A673 (cell line): ENCODE measurements at places on chromosomes 5 and 9.

GRCh38 chr5:32687499-32687831 lies 23.7 kb upstream of the NPR3 start:
- peak; percentile 32 for DNase-seq

GRCh38 chr5:41820150-41820549 lies 50.1 kb downstream of the OXCT1 start:
- DNase-seq, result no peak

DNA sequence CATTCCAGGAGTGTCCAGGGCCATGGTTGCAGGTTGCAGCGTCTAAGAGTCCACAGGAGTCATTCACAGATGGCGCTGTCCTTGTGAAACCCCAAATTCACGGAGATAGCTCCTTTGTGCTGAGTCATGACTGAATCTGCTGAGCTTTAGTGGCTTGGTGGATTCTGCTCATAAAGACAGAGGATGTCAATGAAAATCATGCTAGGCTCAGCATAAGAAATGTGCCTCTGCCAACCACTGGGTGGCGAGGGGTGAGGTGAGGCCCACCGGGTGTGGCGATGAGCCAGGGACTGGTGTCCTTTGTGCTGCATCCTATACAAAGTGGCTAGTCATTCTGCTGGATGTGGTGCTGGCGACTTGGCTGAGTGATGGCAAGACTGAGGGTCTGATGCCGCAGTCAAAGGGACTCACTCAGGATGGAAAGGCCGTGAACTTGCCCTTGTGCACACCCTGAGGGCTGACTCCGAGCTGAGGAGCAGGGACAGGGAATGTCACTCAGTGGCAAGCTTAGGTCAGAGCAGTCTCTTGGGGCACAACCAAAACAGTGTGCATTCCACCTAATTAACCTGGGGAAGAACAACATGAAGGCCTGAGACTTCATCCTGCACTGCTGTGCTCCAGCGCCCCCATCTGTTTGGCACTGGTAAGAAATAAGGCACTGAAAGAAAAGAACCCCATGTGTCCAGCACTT lies 71.5 kb downstream of the DAP start:
- DNase-seq, result peak; percentile 77

DNA sequence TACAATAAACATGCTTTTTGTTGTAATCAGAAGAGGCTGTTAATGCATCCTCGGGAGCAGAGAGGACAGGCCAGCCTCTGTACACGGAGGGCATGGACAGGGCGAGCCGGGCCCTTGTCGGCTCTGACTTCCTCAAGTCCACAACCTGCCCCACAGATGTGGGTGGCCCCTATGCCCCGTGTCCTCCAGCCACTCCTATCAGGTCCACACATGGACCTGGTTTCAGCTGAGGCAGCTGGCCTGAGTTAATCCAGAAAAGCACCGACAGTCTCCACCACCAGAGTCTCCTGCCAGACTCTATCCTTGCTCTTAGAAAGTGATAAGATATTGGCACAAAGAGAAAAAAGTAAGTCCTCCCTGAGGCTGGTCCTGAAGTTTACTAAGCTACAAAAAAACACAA lies 52.4 kb upstream of the PHYKPL start:
- DNase-seq, result no peak

DNA sequence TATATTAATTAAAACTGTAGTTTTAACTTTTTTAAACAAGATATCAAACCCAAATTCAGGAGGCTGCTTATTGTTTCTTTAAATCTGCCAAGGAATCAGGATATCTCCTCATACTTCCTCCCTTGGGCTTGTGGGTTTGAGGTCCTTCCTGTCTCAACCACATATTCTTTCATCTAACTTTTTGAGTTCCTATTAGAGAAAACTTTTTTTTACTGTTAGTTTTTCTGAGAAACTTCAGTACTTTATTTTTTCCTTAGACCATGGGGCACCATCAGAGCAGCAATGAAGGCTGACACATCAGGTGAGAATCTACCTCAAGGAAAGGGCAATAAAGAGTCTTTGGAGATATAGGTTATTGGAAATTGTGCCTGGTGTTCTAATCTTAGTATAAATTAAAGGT lies 56.7 kb downstream of the TSSK1B start:
- no peak for DNase-seq

- DNase-seq, result no peak
Observed at GRCh38 chr5:133086366-133086875, 34.6 kb downstream of the HSPA4 start.

GRCh38 chr5:90233476-90233875 lies 176.1 kb downstream of the CETN3 start:
- DNase-seq, result no peak

GRCh38 chr5:164289526-164289925 lies 784.1 kb downstream of the MAT2B start:
- no peak for DNase-seq

DNA sequence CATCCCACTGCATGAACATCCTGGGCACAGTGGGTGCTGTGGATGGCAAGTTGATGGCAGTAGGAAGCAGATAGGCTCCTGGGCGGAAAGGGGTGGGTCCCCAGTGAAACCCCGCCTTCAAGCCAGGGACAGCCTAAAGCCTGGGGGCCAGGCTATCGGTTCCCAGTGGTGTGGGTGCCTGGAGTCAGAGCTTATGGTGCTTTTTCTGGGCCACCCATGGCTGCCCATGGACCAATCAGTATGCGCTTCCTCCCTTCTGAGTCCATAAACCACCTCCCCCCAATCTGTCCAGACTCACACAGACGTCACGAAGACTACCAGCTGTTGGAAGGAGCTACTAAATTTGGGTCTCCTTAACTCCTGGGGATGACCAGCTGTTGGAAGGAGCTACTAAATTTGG lies 17.5 kb upstream of the ECPAS start:
- DNase-seq, result no peak

- no peak for DNase-seq
Observed at GRCh38 chr9:76980566-76980965, 38.9 kb upstream of the FOXB2 start.

GRCh38 chr5:102216678-102217077 lies 79.4 kb downstream of the SLCO4C1 start:
- DNase-seq, result no peak

- no peak for DNase-seq
Observed at GRCh38 chr5:75706775-75707174, 10.5 kb downstream of the POC5 start.

DNA sequence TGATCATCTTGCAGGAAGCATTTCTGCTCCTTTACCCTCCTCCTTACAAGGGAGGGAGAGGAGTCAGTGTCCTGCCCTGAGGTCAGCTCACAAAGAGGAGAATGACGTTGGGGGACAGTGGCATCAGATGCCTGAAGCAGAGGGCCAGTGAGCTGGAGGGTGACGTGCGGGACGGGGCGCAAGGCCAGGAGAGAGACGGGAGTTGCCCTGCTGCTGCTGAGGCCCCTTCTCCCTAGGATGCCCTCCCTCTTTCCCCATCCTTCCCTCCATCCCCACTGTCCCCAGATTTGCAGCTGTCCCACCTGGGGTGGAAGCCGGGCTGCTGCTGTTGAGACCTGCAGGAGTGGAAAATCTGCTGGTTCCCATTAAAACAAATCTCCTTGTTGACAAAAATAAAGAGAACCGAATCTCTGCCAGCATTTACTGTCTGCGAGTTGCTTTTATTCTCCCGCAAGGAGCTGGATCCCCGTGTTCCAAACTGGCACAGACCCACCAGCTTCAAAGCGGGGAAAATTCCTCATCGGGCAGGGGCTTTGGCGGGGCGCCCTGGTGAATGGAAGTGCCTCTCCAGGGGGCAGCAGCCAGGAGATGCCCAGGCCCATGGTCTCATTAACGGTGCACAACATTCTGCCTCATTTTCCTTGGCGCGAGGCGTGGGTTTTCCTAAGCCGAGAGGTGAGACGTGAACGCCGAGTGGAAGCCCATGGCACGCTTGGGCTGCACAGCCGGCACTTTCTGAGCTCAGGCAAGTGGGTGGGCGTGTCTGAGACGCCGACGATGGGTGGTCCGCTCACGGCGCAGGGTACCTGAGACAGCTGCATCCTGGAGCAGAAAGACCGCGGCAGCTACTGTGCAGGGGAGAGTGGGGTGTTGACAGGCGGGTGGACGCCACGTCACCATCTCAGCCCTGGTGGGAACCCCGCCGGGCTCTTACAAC lies 13.9 kb upstream of the COL5A1 start:
- no peak for DNase-seq

DNA sequence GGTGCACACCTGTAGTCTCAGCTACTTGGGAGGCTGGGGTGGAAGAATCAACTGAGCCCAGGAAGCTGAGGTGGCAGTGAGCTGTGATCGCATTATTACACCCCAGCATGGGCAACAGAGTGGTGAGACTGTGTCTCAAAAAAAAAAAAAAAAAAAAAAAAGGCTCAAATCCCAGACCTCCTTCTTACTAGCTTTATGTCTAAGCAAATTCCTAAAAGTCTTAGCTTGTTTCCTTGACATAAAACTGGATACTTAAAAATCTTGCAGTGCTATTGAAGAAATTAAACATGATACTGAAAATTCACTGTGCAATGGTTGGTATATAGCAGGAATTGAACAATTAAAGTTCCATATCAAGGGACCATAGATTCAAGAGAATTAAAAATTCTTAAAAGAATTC lies 45.0 kb downstream of the PCDHGC5 start:
- no peak for DNase-seq

DNA sequence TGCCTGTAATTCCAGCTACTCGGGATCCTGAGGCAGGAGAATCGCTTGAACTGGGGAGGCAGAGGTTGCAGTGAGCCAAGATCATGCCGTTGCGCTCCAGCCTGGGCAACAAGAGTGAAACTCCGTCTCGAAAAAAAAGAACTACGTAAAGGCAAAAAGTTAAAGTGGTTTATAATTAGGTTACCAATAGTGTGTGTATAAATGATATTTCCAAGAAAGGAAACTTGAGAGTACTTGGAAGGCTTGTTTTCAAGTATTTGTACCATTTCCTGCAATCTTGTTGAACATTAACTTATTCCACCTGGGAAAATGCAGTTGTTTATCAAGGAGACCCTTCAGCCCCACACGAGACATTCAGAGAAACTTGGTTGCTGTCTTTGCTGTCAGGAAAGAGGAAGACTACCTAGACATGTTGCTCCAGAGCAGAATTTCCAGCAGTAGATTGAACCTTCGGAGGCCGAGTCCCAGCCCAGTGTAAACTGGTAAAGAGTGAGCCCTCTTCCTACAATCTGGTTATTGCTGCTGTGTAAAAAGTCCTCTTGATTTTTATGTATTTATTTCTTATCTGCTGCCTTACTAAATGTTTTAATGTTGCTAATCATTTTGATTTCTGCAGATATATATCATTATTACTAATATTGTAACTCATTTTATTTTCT lies 30.1 kb downstream of the STXBP1 start:
- DNase-seq, result no peak

DNA sequence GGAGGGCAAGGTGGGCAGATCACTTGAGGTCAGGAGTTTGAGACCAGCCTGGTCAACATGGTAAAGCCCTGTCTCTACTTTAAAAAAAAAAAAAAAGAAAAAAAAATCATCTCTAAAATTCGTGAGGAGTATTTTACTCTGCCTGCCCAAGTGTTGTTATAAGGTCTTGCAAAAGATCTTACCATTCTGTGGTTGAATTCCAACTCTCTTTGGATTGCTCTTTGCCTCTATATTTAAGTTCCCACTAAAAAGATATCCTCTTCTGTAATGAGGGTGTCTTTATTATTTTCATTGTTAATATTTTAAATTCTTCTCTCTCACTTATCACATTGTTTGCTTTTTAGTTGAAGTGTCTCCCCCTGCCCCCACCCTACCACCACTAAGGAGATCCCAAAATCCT lies 33.4 kb downstream of the CREBRF start:
- DNase-seq, result no peak

DNA sequence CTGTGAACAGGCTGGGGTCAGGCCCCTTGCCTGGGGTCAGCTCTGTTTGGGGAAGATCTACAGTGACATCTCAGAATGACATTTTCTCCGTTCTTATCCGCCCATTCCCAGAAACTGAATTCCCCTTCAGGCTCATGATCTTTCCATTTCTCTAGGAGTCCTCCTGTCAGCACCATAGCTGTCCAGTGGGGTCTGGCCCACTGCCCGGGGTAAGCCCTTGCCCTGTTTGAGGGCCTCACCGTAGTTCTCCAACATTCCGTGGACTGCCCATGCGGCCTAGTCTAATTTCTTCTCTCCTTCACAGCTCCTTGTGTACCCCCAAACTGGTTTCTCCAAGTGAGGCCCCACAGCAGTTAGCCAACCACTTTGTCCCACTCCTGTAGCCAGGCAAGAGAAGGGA lies 68.4 kb downstream of the ENTREP1 start:
- no peak for DNase-seq

DNA sequence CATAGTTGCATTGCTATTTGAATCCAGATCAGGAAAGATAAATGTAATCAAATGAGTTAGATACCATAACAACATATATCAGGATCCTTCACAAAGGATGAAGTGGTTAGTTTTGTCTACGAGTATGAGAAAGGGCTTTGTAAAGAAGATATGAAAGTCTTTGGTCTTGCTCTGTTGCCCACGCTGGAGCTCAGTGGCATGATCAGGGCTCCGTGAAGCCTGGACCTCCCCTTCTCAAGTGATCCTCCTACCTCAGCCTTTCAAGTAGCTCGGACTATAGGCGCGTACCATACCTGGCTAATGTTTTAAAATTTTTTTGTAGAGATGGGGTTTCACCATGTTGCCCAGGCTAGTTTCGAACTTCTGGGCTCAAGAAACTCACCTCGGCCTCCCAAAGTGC lies 1.8 kb downstream of the SMC5 start:
- no peak for DNase-seq

DNA sequence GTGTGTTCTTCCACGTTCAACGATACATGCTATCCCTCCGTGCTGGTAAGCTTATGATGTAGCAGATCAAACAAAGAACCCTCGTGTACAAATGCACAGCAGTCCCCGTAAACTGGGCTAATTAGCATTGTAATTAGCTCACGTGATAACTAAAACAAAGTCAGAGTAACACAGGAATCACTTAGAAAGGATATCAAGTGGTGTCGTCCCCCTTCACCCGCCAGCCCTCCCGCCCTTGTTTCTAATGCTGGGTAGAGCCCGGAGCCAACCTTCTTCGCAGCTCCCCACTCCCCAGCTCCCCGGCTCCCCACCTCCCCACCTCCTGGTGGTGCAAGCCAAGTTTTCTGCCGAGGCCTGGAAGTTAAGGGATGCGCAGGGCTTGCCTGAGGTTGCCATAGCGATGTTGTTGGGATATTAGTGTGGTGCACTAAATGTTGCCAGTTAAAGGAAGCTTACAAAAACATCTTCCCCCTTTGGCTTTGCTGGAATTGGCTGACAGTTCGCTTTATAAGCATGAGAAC lies 357.9 kb upstream of the CCNH start:
- no peak for DNase-seq

DNA sequence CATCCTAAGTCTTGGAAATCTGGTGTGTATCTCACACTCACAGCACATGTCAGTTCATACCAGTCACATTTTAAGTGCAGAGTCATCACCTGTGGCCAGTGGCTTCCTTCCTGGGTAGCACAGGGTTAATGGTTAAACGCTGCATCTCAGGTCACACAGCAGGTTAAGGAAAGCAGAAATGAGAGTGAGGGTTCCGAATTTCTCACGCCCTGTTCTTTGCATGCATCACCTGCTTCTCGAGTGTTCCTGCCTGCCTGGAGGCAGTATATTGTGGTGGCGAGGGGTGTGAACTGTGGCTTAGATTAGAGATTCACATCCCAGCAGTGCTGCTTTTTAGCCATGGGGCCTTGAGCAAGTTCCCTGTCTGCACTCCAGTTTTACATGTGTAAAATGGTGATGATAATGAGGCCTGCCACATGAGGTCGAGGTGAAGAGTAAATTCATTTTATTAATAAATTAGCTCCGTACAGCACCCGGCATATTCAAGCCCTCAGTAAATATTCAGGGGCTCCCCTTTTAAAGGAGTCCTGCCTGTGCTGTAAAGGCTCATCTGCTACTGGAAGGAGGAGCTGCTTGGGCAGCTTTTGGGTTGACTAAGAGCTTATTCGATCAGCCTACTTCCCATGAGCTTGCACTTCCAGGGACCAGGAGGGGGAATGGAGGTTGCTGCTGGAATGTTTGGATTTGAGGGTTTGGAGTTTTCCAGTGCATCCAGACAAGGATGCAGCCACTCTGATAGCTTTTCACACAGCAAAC lies 61.1 kb upstream of the SAP30L start:
- DNase-seq, result no peak
